Activated CD4-positive, CD25-positive, alpha-beta regulatory T cell (primary cell): ENCODE measurements at places on chromosomes 6 and 20.

DNA sequence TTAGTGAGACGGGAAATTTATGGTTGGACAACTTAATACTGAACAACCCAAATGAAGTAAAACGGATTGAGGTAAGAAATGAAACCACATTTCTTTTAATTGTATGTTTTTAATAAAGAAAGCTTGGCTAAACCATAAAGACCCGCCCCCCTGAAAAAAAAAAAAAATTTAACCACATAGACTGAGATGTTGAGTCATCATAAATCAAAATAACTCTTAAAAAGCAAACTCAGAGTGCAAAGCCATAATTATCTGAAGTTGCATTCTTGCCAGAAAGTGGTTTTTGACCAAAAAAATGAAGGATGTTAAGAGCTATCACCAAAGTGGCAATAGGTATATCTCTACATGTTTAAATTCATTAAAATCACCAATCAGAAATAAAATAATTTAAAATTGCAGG is 101.8 kb upstream of the COL21A1 start:
- no peak for DNase-seq

DNA sequence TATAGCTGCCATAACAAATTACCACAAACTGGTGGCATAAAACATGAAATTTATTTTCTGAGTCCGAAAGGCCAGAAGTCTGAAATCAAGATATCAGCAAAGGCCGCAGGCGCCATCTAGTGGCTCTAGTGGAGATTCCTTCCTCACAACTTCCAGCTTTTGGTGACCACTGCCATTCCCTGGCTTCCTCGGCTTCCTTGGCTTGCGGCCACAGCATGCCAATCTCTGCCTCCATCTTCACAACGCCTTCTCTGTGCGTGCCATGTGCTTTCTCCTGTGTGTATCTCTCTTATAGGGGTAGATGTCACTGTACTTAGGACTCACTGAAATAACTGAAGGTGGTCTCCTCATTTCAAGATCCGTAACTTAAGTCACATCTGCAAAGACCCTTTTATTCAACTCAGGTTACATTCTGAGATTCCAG is 5.4 kb upstream of the PLAGL1 start:
- peak; percentile 10 for DNase-seq

DNA sequence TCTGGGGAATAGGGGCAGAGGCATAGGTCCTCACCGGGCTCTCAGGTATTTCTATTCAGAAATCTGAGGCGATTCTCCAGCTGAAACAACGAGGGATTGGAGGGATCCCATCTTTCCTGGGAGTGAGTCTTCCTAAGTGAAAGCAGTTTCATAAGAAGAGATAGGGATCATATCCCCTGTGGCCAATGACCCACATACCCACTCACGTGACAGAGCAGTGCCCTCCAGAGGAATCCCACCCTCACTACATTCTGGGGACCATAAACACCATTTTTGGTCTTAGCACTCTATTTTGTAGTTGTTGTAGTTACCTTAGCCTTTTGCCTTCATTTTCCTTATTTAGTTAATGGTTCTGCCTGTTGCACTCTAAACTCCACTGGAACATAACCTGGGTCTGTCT is 121.1 kb downstream of the GPR63 start:
- DNase-seq = no peak

- no peak for DNase-seq
Observed at GRCh38 chr6:166775923-166776220, 148.8 kb upstream of the RPS6KA2 start.

GRCh38 chr20:60257671-60258070 is 299.4 kb downstream of the CDH26 start:
- DNase-seq = no peak

GRCh38 chr6:48084201-48084600 is 26.8 kb downstream of the PTCHD4 start:
- no peak for DNase-seq

GRCh38 chr20:40967700-40968099 is 60.9 kb upstream of the TOP1 start:
- DNase-seq = no peak

GRCh38 chr20:38177201-38177600 is 12.1 kb upstream of the TGM2 start:
- no peak for DNase-seq

DNA sequence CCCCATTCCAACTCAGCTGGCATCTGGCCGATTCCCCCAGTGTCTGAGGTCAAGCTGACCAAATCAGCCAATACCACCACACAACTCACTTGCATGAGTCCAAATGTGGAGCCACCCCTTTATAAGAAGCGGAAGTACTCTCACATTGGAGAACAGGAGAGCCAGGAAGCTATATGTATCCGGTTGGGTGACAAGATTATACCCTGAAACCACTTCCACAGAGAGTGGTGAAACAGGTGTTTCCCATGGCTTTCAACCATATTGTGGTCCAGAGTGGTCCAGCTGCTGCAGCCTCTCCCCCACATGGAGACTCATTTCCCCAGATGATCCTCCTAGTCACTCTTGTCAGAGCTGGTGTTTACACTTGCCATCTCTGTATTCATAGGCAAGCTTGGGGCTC is 24.0 kb upstream of the SERINC1 start:
- DNase-seq = no peak

DNA sequence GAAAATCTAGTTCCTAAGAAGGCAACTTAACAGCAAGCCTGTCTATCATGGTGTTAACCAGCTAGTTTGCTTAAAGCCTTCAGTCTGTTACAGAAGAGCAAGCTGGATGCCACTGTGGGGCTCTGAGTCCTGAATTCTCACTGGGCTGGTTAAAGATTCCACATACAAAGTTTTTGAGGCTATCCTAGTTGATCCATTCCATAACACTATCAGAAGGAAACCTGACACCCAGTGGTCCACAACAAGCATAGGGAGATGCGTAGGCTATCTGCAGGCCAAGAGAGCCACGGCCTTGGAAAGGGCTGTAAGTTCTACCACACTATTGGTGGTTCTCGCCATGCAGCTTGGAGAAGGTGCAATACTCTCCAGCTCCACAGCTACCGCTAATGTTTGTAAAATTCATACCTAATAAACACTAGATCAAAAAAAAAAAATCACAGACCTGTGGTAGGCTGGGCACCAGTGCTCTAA is 420 bp upstream of the MCCD1 start:
- DNase-seq = no peak

GRCh38 chr6:38476888-38477287 is 162.8 kb downstream of the BTBD9 start:
- no peak for DNase-seq

DNA sequence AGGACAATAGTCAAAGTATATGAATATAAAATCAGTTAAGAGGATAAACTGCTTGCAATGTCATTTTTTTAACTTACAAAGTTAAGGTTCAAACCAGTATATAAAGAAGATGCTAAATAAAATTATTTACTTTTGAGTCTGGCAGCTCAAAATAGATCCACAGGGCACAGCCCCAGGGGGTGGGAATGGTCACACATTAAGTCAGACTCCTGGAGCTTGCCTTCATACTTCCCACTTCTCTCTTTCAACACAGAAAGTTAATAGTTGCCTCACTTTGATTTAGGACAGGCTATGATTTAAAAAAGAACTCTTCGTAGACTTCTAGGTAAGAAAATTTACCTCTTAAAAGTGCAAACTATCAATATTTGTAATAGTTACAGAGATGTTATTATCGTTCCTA is 158.3 kb upstream of the RUNX2 start:
- no peak for DNase-seq
